Panc1 (cell line): ENCODE measurements at places on chromosomes 1 and 21. TPM values are rescaled to one million over a fixed set of nuclear protein-coding genes. Genes with fewer than 3 reads are reported as not detected.

DNA sequence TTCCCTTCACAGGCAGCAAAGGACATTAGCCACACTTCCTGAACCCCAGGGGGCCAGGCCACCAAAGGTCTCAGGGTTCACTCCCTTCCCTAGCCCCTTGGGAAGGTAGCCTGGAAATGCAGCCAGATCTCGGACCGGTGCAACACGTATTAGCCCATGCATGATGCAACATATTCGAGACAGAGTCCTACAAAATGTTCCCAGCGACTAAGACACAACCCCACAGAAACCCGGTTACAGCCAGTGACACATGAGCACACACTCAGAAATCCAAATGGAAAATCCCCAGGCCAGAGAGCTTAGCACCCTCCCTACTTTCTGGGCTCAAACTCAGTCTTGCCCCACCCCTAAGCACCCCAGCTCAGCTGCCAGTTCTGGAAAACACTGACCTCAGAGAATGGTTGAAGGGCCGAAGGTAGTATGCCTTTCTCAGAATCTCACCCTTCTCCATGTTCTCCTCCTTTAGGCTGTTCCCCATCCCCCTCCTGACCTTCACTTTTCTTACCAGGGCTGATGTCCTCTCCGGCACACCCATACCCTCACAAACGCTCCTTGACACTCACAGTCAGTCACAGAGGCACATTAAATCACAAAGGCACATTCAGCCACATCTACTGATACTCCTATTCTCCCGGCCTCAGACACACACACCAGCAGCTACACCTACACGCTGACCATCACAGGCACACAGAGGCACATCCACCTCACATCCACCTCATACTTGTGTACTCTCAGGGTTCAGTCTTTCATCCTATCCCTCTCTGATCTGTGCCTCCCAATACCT, at the start of gene TSPAN1:
TSS of gene TSPAN1 (plus strand) at position 640 of the 784 bp plus-strand sequence. CDS start 6,021 bp downstream, outside the sequence.
- DNase-seq = no peak

DNA sequence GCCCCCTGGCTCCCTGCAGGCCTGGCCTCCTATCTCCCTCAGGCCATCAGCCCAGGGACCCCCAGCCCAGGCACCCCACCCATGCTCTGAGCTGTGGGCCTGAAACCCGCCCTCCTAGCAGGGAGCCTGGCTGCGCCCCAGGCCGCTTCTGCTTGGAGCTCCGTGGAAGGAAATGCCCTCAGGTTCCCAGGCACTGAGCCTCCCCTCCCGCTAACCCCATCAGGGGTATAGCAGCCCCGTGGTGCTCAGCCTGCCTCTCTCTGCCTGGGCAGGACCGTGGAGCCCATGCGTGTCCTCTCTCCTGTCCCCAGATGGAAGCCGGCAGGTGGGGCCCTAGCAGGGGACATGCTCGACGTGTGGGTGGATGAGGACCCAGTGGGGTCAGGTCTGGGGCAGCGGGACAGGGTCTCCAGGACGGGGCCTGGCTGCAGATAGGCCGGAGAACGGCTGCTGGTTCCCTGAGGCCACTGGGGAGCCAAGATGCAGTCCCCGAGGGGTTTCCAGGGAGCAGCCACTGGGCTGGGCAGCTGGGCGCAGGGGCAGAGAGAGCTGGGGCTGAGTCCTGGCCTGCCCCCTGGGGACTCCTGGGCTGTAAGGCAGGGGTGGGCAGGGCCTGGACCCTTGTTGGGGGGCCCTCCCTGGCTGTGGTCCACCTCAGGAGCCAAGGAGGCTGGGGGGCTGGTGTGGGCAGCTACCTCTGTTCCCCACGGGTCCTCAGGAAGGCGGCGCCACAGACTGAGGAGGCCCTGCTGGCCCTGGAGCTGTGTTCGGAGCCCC, 75.5 kb downstream of the MORN1 start:
- no peak for DNase-seq

GRCh38 chr1:172941471-172941870, 109.3 kb downstream of the TNFSF18 start:
- no peak for DNase-seq

DNA sequence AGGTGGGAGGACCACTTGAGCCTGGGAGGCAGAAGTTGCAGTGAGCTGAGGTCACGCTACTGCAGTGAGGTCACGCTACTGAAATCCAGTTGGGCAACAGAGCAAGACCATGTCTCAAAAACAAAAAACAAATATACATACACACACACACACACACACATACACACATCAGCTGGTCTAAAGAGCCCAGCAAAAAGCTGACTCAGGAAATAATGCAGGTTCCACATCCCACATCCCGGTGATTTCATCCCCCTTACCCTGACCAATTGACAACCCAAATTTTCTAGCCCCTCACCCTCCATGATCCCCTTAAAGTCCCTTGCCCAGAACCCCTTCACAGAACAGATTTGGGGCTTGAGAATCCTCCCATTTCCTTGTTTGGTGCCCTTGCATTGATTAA, 11.9 kb upstream of the CFHR4 start:
- DNase-seq = no peak

DNA sequence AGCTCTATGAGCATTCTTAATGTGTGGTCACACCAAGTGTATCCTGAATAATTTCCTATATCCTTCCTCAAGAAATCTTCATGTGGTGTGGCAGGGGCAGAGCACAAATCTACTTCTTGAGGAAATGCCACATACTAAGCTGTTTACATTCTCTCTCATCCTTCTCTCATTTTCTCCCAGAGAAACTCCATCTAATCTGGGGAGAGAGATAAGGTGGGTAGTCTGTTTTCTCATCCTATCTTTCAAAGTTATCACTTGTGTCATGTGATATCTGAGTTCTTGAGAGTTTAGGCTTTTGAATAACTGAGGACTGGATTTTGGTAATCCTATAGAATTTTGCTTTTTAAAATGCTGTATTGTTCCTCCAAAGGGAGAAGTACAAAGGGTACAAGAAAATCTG, 141.9 kb upstream of the LRRC7 start:
- DNase-seq = no peak

DNA sequence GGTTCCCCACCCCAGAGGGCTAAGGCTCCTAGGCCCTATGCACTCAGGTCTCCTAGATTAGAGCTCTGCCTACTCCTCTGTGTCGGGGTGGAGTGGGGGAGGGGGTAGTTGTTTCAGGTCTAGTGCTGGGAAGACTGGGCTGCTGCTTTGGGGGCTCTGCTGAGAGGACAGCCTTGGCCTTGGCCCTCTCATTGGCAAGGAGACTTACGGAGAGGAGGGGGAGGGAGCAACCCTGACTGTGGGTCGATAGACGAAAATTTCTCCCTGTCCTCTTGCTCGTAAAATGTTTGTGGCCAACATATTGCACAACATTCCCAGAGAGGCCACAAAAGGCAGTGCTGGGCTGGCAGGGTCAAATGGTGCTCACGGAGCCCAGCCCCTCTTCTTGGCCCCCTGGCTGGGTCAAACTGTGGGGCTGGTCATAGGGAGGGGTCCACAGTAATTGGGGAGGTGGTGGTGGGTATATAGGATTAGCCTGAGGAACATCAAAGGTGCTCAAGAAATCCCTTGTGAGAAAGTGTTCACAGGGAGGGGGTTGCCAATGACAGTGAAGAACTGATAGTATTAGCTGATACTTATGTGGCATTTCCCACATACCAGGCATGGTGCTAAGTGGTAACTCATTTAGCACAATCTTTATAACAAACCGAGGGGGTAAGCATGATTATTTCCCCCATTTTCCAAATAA, 8.5 kb upstream of the DMBX1 start:
- no peak for DNase-seq

DNA sequence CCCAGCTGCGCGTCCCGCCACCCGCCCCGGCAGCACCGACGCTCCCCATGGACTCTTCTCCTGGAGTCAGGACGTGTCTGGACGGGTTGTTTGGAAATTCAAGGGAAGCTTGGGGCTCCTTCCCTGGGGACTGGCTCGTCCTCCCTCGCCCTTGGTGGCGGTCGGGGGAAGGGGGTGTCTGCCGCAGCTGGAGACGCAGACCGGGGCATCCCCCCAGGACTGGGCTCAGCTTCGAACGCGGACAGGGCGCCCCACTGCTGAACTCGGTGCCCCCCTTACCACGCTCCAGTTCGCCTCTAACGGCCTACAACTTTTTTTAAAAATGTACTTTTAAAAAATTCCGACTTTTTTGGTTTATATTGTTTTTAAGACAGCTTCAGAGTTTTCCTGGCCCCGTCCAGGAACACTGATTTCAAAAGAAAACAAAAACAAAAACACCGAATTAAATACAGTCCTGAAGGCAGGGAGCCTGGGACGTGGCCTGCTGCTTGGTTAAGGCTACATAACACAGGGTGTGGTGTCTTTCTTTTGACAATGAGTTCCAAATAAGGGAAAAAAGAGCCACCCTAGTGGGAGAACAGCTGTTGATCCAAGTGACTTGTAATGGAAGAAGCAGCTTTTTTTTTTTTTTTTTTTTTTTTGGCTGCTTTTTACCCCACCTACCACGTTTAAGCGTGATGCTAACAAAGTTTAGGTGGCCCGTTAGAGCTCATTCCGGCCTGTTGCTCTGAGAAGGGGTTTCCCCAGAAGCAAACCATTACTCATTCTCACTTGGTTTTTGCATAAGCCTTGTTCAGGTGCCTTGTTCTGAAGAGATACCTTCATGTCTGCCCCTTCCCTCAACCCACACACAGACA, 862 bp upstream of the DIPK1A start:
- DNase-seq = no peak

DNA sequence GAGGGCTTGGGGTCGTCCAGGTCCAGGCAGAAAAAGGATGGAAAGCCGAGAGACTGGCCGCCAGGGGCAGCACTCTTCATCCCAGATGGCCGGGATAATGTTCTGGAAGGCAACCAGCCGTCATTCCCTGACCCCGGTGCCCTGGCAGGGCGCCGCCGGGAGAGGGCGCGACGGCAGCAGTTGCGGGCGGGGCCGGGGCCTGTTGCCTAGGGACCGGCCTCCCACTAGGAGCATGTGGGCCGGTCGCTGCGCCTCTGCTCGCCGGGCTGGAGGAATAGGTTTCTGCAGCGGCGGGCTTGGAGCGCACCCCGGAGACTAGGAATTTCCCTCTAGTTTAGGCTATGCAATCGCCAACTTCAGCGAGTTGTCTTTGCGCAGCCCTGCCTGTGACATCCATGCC, 11.0 kb downstream of the DMRTB1 start:
- no peak for DNase-seq

DNA sequence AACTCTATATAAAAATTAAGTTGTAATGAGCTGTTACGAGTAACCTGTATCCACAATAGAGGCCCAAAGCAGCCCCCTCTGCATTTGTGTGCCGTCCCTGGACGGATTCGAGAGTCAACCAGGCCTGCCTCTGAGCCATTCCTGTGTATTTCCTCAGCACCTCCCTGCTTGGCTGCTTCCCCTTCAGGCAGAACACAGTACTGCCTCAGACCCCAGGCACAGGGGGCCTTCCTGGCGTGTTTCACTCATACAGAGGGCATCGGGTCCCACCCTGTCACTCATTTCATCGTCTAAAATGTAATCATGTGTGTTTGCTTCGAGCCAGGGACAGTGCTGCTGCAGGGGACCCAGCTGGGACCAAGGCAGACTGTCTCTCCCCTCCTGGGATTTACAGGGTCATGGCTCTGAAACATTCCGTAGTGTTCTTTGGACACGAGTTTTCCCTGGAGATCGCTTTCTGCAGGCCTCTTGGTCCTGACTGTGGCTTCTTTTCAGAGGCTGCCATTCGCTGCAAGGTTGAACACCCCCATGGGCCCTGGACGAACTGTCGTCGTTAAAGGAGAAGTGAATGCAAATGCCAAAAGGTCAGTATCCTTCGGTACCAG, 19.4 kb downstream of the LGALS8 start:
- DNase-seq = no peak

DNA sequence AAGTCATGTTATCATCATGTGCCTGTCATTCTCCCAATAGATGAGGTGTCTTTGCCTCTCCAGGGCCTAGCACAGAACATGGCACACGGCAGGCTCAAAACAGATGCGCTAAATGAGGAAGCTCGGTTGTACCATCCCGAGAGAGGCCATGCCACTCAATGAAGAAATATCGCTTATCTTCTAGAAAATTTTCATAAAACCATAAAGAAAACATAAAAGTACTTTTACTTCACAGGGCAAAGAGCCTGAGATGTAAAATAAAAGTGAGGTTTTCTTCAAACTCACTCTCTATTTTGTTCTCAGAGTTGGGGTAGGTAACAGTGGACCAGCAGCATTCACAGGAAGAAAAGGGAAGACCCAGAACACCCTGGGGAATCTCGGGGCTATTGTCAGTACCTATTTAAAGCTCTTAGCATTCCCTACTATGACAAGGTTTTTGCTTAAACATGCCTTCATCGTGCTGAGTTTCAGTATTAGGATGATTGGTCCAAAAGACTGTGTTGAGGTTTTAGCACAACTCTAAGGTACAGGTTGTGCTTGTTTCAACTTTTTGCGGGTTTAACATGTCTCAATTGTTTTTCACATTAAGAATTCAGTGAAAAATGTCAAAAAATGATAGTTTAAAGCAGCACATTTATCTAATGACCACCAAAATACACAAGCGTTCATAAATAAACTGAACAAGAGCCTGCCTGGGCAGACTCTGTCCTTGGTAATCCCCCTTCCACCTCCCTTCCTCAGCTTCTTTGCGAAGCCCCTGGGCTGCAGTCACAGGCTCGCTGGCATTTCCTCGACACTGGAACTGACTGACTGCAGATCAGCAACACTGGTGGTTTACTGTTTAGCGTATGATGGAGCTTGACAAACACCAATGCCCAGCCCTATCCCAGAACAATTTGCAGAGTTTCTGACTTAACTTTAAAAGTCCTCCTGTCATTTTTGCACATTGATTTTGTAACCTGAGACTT, 55.6 kb downstream of the COQ8A start:
- DNase-seq = no peak

GRCh38 chr1:61875198-61875597, 132.9 kb downstream of the PATJ start:
- DNase-seq = no peak

GRCh38 chr1:20100632-20101355, 18.5 kb downstream of the PLA2G2D start:
- peak; percentile 56 for DNase-seq

DNA sequence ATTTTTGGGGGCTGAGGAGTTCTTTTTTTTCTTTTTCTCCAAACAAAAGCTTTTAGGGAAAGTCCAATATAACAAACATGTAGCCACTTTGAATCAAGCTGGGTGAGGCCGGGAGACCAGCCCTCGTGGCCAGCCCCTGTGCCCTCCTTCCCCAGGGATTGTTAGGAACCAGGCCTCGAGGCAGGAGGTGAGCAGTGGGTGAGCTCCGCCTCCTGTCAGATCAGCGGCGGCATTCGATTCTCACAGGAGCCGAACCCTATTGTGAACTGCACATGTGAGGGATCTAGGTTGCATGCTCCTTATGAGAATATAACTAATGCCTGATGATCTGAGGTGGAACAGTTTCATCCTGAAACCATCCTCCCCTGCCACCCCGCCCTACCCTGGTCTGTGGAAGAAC, 41.8 kb upstream of the TTC22 start:
- no peak for DNase-seq

Gene UBASH3A
- total RNA-seq = 0.33 TPM
